ENCODE measurements at places on chromosomes 3 and 15.
A peak's percentile ranks its signal among the peaks of the same experiment; 100 is the strongest.

DNA sequence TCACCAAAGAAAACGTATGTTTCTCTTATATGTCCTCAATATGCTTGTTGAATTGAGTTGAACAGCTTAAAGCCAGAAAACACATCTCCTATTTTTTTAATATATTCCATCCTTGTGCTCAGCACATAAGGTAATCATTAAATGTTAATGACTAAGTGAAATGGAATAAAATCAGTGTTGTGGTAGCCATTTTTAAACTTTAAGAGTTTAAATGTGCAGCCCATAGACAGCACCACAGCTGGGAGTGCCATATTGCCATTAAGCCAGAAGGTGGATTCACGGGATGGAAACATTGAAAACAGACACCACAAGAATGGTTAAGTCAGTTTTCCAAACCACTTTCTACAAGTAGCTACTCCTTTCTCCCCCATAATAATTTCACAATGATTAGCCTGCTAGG lies 76.8 kb upstream of the C15orf61 start:
- no peak for DNase-seq

- DNase-seq: no peak
These were observed 578 bp downstream of the LACTB start for GRCh38 chr15:63122002-63122875.

- no peak for DNase-seq
These were observed 33.1 kb downstream of the ARIH2 start for GRCh38 chr3:48951764-48952163.

GRCh38 chr3:193297421-193297820 lies 56.4 kb downstream of the PLAAT1 start:
- DNase-seq: peak; percentile 31

DNA sequence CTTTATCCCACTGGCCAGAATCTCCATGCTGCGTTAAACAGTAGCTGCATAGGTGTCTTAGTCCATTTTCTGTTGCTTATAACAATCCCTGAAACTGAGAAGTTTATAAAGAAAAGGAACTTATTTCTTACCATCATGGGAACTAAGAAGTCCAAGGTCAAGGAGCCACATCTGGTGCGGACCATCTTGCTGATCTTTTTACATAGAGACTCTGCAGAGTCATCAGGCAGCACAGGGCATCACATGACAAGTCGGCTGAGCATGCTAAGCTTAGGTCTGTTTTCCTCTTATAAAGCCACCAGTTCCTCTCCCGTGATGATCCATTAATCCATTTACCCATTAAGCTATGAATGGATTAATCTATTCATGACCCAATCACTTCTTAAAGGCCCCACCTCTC lies 22.4 kb upstream of the FAM174B start:
- no peak for DNase-seq

- no peak for DNase-seq
These were observed 1181.9 kb downstream of the ROBO2 start for GRCh38 chr3:78221796-78222195.

- no peak for DNase-seq
These were observed 36.3 kb upstream of the UTS2B start for GRCh38 chr3:191366675-191367074.

- DNase-seq: no peak
These were observed 345.9 kb downstream of the FOXP1 start for GRCh38 chr3:71237672-71238071.

- DNase-seq: no peak
These were observed 20.7 kb downstream of the EIF2A start for GRCh38 chr3:150567328-150567727.

- no peak for DNase-seq
These were observed 48.1 kb downstream of the RAP2B start for GRCh38 chr3:153210146-153210545.

DNA sequence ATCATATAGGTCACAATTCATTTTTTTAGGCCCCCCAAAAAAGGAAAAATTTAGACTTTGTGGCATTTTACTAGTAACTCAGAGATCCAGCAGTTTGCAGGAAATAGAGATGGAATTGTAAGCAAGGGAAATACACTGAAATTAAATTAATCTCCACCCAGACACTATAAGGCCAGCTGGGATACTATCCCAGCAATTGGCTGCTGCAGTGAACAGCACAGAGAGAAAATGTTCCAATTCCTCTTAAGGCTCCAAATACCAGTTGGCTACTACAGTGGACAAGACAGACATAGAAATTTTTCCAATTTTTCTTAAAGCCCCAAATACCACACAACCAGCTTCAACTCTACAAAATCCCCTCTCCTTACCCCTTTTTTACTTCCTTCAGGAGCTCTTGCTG lies 78.9 kb downstream of the ULK4 start:
- DNase-seq: no peak

DNA sequence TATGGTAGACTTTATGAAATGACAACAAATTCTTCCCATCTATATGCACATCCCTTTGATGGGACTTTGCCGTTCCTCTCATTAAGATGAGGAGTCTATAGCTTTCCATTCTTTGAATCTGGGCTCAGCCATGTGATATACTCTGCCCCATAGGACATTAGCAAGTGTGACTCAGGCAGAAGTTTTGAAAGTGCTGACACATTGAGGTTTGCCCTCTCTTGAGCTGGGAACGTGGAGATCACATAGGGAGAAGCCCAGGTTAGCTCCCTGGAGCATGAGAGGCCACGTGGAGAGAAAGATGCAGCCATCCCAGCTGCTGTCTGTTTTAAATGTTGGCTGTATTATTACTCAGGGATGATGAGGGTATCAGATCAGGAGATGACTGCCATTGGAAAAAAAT lies 67.7 kb upstream of the OXTR start:
- DNase-seq: peak; percentile 60

- no peak for DNase-seq
These were observed 261.9 kb upstream of the WNT5A start for GRCh38 chr3:55749036-55749435.

- no peak for DNase-seq
These were observed 31.4 kb downstream of the GPD1L start for GRCh38 chr3:32137870-32138269.

DNA sequence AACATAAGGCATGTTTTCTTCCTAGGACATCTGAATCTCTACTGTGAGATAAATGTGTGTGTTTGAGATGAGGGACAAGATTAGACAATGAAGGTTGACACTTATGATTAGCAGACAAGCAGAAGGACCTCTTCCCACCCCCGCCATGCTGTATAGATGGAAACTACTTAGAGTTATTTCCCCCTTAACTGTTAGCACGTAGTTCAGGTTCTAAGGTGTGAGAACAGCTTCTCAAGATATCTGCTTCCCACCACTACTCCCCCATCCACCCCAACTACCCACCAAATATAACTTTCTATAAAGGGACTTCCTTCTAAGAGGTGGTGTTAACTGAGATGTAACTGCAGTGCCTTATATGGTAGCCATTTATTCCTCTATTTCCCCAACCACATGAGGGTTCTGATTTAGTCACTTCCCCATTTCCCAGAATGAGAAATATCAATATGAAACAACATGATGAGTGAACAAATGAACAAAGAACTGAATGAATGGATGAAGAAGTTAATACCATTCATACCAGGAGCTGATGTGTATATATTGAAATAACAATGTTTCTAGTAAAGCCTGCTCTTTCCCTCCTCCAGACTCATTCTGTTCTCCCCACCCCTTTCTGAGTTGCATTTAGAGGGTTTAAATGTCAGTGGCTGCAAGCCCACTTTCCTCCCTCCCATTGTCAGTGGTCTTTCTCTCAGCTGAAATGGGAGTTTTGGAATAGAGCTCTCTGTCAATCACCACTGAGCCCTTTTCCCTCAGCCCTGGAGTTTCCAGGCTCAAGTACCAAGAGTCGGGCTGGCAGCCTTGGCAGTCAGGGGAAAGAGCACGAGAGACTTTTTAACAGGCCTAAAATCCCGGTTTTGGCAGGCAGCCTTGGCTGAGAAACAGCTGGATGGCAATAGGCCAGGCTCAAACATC lies 7.7 kb upstream of the RFTN1 start:
- no peak for DNase-seq

GRCh38 chr15:67135494-67135893 lies 70.1 kb downstream of the SMAD3 start:
- no peak for DNase-seq

DNA sequence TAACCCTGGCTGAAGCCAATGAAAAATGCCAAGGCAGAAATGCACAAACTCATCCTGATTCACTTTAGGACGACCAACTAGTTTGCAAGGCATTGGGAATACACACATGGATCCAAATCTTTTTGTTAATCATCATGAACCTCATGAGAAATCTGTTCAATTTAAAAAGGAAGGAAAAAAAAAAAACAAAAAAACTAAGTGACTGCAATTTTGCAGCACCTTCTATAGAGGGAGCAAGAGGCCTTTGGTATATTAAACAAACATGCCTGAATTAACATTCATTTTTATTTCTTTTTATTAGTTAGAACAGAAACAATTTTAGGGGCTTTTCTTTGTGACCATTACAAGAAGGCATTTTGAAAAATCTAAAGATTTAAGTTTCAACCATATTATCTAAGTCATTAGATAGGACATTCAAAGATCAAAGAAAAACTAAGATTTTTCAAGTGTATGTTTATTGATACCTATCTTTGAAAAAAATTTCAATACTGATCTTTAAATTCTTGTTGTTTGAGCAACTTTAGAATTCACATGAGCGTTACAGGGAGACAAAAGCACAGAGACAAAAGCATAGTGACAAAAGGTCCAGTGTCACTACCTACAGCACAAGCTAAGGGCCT lies 182.4 kb downstream of the CBLB start:
- DNase-seq: no peak

DNA sequence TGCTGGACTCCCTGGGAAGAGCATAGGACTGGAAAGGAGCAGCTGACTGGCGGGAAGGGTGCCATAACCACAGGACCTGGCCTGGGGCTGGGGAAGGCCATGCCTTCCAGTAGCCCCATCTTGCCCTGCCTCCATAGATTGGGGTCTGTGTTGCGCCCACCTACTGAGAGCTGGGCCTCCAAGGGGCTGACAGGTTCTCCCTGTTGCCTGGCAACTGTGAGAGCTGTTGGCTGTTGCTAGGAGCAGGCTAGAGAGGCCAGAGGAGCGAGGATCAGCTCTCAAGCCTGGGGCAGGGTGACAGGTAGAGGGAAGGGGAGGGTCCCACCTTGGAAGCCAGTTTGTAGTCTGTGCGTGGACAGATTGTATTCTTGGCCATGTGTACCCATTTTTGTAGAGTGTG lies 2.8 kb upstream of the GNAI2 start:
- no peak for DNase-seq

DNA sequence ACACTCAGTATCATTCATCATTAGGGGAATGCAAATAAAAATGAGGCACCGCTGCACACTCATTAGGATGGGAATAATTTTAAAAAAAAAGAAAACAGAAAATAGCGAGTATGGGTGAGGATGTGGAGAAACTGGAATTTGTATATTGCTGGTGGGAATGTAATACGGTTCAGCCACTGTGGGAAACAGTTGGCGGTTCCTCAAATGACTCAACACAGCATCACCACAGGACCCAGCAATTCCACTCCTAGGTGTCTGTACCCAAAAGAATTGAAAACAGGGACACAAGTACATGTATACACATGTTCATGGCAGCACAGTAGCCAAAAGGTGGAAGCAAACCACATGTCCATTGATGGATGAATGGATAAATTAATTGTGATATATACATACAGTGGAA lies 35.2 kb upstream of the RFTN1 start:
- DNase-seq: peak; percentile 40

Data from non-pigmented ciliary epithelial cell (primary cell).